ENCODE measurements at places on chromosomes 1 and 21.

- no peak for DNase-seq
These were observed 20.4 kb upstream of the GPR88 start for GRCh38 chr1:100517515-100517914.

GRCh38 chr1:47930210-47930840 lies 66.9 kb downstream of the TRABD2B start:
- DNase-seq: no peak

DNA sequence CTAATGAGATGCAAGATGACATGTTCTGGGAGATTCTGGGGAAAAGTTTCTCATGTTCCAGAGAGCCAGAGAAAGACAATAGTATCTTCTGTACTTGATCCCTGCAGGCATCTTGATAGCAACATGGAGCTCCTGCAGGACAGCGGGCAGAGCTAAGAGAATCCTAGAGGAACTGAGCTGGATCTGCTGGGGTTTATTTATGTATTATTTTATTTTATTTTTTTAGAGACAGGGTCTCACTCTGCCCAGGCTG lies 22.7 kb upstream of the SCAF4 start:
- no peak for DNase-seq

DNA sequence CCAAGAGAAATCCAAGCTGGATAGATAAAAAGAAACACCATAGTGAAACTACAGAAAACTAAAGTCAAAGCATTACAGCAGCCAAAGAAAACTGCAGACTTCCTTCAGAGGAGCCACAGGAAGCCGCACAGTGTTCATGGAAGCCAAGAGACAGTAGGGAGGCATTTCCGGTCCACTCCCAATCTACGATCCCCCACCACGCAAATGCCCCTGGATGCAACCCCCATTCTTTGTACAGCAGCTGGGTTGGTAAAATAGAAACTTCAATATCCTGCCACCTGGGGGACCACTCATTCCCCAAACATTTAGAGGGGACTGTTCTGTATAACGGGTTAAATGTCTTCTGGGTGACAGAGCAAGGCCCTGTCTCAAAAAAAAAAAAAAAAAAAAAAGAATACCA lies 43.9 kb upstream of the TSPEAR start:
- DNase-seq: no peak

- no peak for DNase-seq
These were observed 101.9 kb upstream of the SLC5A9 start for GRCh38 chr1:48120621-48121020.

- no peak for DNase-seq
These were observed 74.8 kb upstream of the ACTL8 start for GRCh38 chr1:17680308-17680707.

GRCh38 chr21:38999161-38999560 lies 184.1 kb downstream of the PSMG1 start:
- DNase-seq: no peak

DNA sequence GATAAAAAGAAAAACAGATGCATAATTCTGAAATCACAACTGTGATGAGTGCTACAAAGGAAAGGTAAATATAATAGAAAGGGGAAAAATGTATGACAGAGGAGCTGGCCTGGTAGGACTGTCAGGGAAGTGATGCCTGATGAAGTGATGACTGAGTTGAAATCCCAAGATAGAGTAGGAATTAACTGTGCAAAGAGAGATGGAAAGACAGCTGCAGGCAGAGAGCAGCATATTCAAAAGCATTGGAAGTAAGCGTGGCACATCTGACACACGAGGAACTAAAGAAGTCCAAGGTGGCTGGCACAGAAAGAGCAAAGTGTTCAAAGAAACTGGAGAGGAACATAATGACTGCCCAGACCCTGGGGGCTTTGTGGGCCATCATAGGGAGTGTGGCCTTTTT lies 121.6 kb upstream of the C1orf105 start:
- no peak for DNase-seq

GRCh38 chr1:91120421-91120820 lies 98.6 kb upstream of the ZNF644 start:
- no peak for DNase-seq
